Muscle of arm (tissue), 14 donors: ENCODE measurements at places on chromosomes 11 and 22. TPM values are rescaled to one million over a fixed set of nuclear protein-coding genes. Genes with fewer than 3 reads are reported as not detected.

DNA sequence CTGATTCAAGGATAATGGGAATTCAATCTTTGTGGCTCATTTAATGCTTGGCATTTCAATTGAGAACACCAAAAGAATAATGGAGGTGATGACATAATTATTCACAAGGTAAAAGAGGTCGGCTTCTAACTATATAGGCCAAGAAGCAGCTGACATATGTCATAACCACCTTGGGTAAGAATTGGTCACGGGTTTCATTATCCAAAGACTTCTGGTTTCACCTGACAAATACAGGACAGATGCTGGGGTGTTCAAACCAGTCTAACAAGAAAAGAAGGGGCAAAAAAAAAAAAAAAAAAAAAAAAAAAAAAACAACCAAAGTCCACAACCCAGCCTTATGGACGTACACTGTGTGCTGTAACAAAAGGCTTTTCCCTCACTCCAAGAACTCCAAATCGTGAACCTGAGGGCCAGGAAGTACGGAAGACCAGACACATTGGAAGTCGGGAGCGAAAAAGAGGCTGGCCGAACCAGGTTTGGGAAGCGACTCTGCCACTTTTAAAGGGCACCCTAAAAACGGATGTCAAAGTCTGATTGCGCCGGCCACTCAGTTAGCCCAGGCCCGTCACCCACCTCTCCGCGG is 385 bp downstream of the HARBI1 start:
- DNase-seq, result no peak

THRSP gene
- 0.57 TPM for polyA plus RNA-seq

- no peak for DNase-seq
These were observed 717.4 kb downstream of the DLG2 start for GRCh38 chr11:84909740-84910139.

OVOL1 gene
- 0.16 TPM for polyA plus RNA-seq

ASCL2 gene
- polyA plus RNA-seq, result not detected

- DNase-seq, result no peak
These were observed 95.7 kb downstream of the OSBP2 start for GRCh38 chr22:30790366-30790765.
